ENCODE measurements at places on chromosomes 2 and 18. TPM values are rescaled to one million over a fixed set of nuclear protein-coding genes. Genes with fewer than 3 reads are reported as not detected.

- DNase-seq, result no peak
Observed at GRCh38 chr2:200306196-200306930, at the start of gene SPATS2L. TSS of gene SPATS2L (plus strand) at chr2:200306693. CDS start at chr2:200389245, 82,552 bp downstream.

The PDE6D gene
- total RNA-seq, result 46.2 TPM

GRCh38 chr2:66869076-66869475 lies 434.2 kb downstream of the MEIS1 start:
- DNase-seq, result no peak

DNA sequence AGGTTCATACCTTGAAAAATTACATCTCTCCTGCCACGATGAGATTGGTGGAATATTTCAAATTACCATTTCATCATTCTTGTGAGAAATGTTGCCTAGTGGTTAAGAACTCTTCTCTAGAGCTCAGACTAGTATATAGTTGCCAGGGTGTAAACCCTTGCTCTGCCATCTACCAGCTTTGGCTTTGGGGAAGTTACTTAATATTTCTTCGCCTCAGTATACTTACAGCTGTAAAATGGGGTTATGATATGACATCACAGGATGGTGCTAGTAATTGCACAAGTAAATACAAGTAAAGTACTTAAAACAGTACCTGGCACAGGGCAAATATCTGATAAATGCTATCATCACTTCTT lies 1.5 kb downstream of the SPOPL start:
- DNase-seq, result no peak

The ABCG5 gene
- not detected for total RNA-seq

DNA sequence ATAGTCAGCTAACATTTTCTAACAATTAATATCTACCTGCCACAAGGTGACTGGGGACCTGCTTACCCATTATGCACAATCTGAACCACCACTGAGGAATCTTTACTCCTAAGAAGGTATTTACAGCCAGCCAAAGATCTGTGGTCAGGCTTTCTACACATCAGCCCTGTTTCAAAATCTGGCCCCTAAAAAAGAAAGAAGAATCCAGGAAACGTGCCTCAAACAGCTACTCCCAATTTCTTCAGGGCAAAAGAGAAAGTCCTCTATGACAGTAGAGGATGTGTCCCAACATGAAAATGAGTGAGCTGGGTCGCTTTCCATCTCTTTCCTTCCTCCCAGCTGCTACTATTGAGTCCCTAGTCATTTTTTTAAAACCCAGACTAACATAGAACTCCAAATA lies 79.5 kb downstream of the EPB41L3 start:
- no peak for DNase-seq

GRCh38 chr2:152694161-152694661 lies 23.1 kb downstream of the PRPF40A start:
- no peak for DNase-seq

The MATN3 gene
- total RNA-seq, result 0.05 TPM

- DNase-seq, result no peak
Observed at GRCh38 chr2:171141320-171141719, 19.4 kb downstream of the TLK1 start.

The GALNT3 gene
- 2.6 TPM for total RNA-seq

DNA sequence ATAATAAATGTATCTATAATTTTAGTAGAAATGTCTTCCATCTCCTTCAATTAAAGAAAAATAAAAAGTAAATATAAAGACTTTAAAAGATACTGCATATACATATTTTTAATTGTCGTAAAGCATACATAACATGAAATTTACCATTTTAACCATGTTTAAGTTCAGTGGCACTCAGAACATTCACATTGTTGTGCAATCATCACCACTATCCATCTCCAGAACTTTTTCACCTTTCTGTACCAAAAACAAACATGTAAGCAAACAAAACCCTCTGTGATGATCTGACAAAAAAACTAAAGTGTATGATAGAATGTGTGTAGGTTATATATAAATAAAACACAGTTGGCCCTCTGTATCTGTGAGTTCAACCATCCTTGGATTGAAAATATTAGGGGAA lies 13.4 kb upstream of the DCTN1 start:
- no peak for DNase-seq

The GPATCH11 gene
- 9.0 TPM for total RNA-seq

GRCh38 chr2:95057535-95058370 lies 32.2 kb downstream of the MAL start:
- peak; percentile 60 for DNase-seq

The TSGA10 gene
- 8.9 TPM for total RNA-seq

- DNase-seq, result no peak
Observed at GRCh38 chr2:208669394-208669793, 262.8 kb downstream of the PTH2R start.

DNA sequence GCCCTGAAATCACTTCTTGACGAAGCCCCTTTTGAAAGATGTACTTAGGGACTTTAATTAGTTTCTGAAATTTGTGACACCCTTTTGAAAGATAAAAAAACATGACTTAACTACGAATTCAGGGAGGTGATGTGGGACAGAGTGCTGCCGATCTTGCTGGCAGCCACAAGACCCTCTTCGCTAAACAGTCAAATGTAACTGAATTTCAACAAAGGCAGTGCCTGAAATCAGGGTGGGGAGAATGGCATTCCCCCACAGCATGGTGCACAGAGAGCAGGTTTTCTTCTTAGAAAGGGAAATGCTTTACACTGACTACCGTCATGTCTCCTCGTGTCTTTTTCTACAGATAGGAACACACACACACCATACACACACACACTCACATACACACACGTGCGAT lies 640.2 kb upstream of the POU3F3 start:
- DNase-seq, result no peak

The HTR2B gene
- 1.1 TPM for total RNA-seq

The CHRNG gene
- total RNA-seq, result 0.57 TPM

DNA sequence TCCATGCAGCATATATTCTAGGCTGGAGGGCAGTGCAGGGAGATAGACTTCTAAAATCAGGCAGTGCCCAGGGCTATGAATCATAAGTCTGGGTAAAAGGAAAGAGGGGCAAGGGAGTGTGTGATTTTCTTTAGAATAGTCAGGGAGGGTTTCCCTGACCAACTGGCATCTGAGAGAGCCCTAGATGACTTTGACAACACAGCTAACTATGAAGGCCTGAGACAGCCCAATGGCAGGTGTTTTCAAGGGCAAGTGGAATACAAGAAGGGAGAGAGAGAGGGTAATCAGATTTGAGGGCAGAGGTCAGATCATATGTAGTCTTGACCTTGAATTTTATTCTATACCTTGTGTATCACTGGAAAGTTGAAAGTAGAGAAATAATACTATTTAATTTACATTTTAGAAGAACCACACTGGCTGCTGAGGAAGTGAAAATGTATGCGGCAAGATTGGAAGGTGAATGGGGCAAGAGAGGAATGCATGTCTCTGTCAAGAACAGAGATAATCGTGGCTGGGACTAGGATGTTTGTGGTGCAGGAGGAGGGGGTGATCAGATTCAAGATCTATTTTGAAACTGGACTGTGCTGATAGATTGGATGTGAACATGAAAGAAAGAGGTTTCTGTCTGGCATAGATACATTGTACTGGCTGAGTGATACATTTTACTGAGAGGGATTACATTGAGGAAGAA lies 1.9 kb upstream of the ITGB6 start:
- DNase-seq, result no peak

- no peak for DNase-seq
Observed at GRCh38 chr2:149613704-149614103, 26.1 kb upstream of the MMADHC start.

The TWSG1 gene
- 7.8 TPM for total RNA-seq

The C1GALT1C1L gene
- total RNA-seq, result 0.24 TPM

DNA sequence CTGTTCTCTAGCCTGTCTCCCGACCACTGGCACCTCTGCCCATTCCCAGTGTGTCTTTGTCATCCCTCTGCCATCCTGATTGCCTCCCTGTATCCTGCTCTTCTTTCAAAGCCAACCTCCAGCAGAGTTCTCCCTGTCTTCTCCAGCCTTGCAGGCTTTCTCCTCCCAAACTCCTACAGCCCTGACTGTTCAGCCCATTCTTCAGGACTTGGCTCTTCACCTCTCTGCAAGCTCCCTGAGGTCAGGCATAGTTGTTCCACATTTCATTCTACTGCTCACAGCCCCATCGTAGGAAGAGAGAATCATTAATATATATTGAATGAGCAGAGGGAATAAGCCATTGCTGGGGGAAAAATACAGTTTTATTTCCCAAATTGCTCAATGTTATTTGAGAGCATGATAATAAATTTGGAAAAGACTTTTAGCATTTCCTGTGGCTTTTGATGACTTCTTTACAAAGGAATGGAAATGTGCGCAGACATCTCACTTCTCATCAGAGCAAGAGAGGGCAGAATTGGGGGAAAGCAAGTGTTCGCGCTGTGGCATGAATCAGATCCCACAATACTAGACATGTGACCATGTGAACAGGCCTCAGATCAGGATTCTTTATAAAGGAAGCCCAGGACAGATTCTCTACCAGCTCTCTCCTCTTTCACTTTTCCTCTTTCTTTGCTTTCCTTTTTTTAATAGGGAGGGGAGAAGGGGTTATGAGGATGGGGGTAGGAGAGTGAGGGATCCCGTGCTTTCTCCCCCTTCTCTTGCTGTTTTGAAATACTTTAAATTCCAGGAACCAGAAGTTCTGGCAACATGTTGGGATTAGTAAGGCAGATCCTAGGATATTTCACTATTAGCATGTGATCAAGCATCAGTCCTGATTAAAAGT lies 37.4 kb downstream of the EPAS1 start:
- no peak for DNase-seq

- no peak for DNase-seq
Observed at GRCh38 chr2:120624738-120625446, 110.8 kb upstream of the GLI2 start.

DNA sequence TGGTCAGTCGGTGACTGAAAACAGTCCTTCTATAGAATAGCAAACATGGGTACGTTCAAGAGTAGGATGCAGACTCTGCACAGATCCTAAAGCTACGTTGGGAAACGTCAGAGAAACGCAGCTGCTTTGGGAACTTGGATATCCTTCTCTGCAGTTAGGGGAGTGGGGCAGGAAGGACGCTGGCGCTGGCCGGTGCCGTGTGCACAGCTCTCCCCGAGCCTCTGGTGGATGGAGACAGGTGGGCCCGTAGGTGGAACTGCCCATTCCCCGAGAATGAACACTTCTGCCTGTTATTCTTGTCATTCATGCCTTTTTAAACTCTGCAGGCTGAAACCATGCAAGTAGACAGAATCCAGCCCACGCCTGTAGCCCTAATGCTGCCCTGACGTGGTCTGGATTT lies 91.7 kb upstream of the MBOAT2 start:
- no peak for DNase-seq

- no peak for DNase-seq
Observed at GRCh38 chr2:18987592-18988073, 370.8 kb downstream of the OSR1 start.

- no peak for DNase-seq
Observed at GRCh38 chr2:138071720-138072719, 107.7 kb downstream of the HNMT start.
